Inflammatory macrophage treated with lipopolysaccharide for 4 hours (primary cell): ENCODE measurements at places on chromosomes 7 and 10.

- DNase-seq, result no peak
These were observed 314.9 kb downstream of the LRMDA start for GRCh38 chr10:75746356-75746755.

GRCh38 chr7:133504825-133505224, 251.9 kb downstream of the EXOC4 start:
- no peak for DNase-seq

DNA sequence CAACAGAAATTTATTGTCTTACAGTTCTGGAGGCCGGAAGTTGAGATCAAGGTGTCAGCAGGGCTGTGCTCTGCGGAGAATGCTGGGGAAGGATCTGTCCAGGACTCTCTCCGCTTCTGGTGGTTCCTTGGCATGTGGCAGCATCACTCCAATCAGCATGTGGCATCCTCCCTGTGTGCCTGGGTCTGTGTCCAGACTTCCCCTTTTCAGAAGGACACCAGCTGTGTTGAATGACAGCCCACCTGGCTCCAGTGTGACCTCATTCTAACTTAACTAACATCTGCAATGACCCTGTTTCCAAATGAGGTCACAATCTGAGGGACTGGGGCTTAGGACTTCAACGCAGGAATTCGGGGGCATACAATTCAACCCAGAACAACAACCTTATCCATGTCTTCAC, 141.9 kb downstream of the BMS1 start:
- no peak for DNase-seq

DNA sequence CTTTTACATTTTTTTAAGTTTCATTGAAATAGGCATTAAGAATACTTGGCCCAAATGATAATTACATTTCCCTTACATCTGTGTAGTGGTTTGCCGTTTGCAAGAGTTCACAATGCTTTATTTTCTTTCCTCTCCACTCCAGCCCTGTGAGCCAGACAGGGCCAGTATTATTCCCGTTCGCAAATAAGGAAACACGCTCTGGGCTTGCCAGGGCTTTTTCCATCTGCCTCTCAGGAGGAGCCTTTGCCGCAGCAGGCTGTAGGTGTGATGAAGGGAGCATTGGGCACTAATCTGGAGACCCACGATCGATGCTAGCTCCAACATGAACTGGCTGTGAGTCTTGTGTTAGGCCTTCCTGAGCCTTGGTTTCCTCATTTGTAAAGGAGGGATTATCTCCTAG, 154.4 kb downstream of the GALNT17 start:
- no peak for DNase-seq

- DNase-seq, result no peak
These were observed 1.1 kb downstream of the CYP26A1 start for GRCh38 chr10:93074597-93075368.

DNA sequence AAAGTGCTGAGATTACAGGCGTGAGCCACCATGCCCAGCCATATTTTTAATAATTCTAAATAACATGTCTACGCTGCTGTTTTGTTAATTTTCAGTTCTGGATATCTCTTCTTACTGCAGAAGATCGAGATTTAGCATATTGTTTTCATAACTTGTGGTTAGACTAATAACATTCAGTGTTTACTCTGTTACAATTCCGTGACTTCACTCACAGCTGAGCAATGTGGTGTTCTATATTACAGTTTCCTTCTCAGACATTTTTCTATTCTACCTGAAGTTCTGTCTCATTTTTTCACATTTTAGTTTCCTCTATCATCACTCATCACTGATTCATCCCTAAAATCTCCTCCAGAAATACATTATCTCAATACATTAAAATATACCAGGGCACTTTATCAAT, 10.9 kb downstream of the RNF32 start:
- DNase-seq, result no peak

DNA sequence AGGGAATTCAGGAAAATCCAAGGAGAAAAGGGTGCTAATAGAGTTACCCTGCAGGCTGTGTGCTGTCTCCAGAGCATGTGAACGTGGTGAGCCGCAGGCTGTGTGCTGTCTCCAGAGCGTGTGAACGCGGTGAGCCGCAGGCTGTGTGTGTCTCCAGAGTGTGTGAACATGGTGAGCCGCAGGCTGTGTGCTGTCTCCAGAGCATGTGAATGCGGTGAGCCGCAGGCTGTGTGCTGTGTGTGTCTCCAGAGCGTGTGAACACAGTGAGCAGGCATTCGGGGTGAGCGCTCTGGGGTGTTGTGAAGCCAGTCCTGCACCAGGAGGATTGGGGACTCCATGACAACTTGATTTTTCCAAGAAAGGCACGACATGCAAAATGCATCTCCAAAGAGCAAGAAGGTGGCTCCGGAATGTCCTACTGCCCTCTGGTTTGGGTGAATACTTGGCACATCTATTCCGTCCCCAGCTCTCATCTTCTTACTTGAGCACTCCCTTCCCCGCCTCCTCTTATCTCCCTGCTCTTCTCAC, 407.9 kb upstream of the SHH start:
- DNase-seq, result no peak

DNA sequence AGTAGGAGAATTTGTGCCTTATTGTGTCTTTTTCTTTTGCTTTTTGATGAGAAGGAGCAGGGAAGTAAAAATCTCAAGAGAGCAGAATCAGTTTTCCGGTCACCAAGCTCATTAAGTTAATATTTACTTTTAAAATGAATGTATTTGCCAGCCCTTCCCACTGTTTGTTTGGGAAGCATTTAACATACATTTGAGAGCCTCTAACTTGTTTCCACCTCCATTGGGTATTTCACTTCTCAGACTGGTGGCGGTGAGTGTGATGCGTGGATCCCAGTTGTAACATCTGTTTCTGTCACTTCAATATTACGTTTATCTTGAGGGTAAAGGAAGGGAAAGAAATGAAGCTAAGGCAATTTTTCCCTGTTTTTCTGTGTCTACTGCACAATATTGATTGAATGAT, 22.8 kb downstream of the CDK14 start:
- no peak for DNase-seq

GRCh38 chr7:16558761-16559302, 32.2 kb downstream of the LRRC72 start:
- DNase-seq, result no peak

GRCh38 chr10:12825260-12825849, 176.2 kb downstream of the CCDC3 start:
- no peak for DNase-seq

GRCh38 chr7:16636555-16637101, 8.9 kb downstream of the ANKMY2 start:
- no peak for DNase-seq

GRCh38 chr10:3107426-3107961, 40.1 kb downstream of the PFKP start:
- DNase-seq, result no peak

- no peak for DNase-seq
These were observed 7.8 kb downstream of the KCND2 start for GRCh38 chr7:120280743-120281142.

GRCh38 chr7:45190406-45191165, 33.0 kb downstream of the RAMP3 start:
- DNase-seq, result no peak

GRCh38 chr10:44393834-44394547, 9.1 kb upstream of the CXCL12 start:
- no peak for DNase-seq
